Forelimb muscle (tissue), 1 donor: ENCODE measurements at places on chromosomes 3 and 15.

- DNase-seq = no peak
Observed at GRCh38 chr15:63519548-63520178, 15.3 kb downstream of the USP3 start.

DNA sequence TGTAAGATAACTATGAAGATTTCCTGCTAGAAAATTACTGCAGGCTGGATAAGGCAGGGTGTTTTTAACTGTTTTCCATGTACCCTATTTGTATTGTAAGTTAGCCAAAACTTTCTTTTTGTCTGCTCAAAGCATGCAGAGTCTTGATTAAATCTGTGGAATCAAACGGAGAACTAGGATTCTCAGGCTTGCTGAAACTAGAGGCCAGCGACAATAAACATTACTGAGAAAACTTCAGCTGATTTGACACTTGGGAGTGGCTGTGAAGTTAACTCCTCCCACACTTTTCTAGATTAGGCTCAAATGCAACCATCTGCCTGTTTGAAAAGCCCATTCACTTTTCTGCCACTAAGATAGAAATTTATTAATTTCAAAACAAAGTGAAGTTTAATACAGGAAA, 153.2 kb upstream of the FRMD4B start:
- no peak for DNase-seq

DNA sequence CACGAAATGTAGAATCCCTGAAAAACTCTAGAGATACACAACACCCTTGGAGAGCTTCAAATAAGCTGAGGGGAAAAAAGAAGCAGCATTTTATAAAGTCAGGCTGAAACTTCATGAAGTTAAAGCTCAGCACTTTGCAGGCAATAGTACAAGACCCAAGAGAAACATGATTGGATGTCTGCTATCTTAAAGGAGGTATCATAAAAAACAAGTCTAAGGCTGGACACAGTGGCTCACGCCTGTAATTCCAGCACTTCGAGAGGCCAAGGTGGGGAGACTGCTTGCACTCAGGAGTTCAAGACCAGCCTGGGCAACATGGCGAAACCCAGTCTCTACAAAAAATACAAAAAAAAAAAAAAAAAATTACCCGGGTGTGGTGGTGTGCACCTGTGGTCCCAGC, 42.9 kb downstream of the NPTN start:
- no peak for DNase-seq

DNA sequence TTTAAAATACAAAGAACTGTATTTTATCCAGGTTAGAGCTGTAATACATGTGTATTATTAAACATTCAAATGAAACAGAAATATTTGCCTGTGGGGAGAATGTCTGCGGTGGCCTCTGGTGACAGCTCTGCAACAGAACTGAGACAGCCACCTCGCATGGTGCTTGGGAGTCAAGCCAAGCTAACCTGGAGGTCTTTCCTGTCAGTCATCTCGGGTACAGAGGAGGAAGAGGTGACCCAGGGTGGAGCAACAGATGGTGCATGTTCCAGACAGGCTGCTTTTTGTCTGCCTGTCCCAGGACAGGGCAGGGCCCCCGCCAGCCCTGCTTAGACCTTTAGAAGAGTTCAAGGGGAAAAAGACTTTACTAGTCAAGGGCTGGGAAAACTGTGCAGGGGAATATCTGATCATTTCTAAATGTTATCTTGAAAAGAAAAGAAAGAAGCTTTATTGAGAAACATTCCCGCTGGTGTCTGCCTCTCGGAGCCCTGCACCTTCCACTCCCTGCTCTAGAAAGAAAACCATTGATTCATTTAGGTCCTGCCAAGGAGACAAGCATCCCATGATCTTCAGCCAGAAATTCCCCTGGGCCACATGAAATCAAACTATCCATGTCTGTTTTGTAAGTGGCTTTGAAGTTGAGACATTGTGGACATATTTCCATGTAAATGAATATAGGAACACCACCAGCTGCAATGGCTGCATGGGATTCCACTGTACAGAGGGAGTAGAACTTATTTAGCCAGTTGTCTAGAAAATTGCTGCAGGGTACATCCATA, 5.5 kb upstream of the NR2E3 start:
- DNase-seq = no peak

GRCh38 chr3:109927726-109928125, 590.4 kb upstream of the DPPA4 start:
- no peak for DNase-seq
